ENCODE measurements at places on chromosomes 12 and 14.
A peak's percentile ranks its signal among the peaks of the same experiment; 100 is the strongest.

DNA sequence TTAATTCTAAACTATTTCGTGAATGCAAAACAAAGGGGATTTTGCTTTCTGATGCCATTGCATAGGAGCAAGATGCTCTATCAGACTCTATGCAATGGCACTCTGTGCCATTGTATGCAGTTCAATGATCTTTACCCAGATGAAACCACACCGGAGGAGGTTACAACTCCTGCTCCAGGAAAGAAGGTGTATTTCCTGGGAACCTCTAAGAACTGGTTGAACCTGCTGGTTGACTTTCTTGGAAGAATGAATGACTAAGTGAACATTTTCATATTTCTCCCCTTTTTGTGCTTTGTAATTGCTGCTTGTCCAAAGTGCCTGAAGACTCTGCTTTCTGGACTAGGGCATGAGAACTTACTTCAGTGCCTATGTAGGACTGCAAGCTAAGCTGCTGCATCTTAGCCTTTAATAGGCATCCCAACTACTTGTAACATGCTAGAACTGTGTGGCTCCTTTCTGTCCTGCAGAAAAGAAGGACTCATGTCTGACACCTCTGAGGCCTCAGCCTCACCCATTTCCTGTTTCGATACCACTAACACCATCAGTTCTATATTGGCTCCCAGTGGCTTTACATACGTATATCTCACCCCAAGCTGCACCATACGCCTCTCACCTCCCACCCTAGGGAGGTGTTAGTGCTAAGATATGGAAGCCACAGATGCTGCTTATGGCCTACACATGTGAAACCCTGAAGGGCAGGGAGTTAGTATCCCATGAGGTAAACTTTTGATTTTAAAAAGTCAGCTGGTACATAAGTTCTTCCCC lies 193.5 kb upstream of the CNOT2 start:
- no peak for DNase-seq

DNA sequence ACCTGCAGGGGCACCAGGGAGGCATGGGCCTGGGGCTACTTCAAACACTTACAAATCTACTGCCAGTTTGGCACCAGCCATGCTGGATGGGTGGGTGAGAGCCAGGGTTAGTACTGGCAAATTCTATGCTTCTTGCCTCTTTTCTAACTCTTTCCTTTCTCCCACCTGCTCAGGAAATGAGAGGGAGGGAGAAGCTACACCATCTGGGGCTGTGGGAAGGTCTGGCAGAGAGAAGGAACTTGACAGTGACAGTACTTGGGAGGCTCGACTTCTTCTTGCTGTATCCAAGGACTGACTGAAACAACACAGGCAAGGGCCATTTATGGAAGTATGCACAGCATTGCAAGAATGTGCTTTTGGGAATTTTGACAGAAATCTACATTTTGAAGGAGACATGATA lies 149.6 kb upstream of the DYRK2 start:
- DNase-seq = no peak

GRCh38 chr12:46983959-46984841 lies 95.2 kb upstream of the PCED1B start:
- peak; percentile 4 for DNase-seq

GRCh38 chr12:50070314-50071060 lies 13.1 kb downstream of the ASIC1 start:
- DNase-seq = no peak

GRCh38 chr12:123787466-123787865 lies 25.4 kb downstream of the DNAH10 start:
- DNase-seq = no peak

DNA sequence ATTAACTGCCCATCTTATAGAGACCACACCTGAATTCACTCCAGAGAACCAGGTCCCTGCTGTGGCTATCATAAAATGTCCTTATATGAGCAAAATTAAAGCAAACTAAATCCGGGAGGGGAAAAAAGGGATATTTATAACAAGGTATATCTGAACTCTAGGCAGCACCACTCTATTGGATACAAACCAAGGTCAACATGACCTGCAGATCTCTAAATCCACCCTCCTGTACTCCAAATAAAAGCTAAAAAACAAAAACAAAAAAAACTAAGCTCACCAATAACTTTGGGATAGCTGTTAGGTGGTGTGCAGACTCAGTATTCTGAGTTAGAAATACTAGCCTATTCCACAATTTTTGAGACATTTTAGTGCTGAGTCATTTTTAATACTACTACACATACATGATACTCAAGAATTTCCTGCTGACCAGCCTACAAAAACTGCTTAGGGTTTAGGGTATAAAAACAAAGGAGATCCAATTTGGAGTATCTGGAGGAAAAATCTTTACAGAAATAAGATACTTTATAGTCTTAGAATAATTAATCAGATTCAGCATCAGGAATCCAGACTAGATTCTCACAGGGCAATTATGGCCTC lies 46.6 kb upstream of the LTBP2 start:
- no peak for DNase-seq

- no peak for DNase-seq
Measured at GRCh38 chr12:2764398-2764797, 30.4 kb upstream of the FKBP4 start.

GRCh38 chr14:76701436-76701835 lies 59.8 kb upstream of the VASH1 start:
- no peak for DNase-seq

DNA sequence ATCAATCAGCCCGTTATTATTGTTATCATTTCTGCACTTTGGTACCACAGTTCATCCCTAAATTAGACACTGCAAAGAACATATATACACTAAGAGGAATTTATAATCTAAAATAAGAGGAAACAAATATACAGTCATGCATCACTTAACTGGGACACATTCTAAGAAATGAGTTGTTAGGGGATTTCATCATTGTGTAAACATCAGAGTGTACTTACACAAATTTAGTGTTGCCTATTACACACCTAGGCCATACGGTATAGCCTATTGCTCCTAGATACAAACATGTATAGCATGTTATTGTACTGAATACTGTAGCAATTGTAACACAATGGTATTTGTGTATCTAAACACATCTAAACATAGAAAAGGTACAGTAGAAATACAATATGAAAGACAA lies 190.5 kb downstream of the BMP4 start:
- DNase-seq = no peak

DNA sequence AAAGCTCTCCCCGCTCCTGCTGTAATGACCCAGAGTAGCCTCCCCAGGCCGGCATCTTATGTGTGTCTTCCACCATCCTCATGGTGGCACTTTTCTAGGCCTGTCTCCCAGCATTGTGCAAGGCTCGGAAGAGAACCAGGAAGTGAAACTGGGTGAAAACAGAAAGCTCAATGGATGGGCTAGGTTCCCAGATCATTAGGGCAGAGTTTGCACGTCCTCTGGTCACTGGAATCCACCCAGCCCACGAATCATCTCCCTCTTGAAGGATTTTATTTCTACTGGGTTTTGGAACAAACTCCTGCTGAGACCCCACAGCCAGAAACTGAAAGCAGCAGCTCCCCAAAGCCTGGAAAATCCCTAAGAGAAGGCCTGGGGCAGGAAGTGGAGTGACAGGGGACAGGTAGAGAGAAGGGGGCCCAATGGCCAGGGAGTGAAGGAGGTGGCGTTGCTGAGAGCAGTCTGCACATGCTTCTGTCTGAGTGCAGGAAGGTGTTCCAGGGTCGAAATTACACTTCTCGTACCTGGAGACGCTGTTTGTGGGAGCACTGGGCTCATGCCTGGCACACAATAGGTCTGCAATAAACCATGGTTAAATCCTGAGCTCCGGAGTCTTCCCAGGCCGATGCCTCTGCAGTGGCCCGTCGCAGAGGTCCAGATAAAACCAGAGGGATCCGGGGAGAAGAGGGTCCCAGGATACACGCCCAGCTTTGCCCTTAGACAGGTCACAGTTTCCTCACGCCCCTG lies 15.6 kb downstream of the ACVRL1 start:
- no peak for DNase-seq
